CD4-positive, alpha-beta T cell treated with Interleukin-15 for 4 hours (primary cell): ENCODE measurements at places on chromosomes 1 and 21.

- DNase-seq: no peak
Measured at GRCh38 chr1:181898773-181899172, 162.7 kb downstream of the ZNF648 start.

DNA sequence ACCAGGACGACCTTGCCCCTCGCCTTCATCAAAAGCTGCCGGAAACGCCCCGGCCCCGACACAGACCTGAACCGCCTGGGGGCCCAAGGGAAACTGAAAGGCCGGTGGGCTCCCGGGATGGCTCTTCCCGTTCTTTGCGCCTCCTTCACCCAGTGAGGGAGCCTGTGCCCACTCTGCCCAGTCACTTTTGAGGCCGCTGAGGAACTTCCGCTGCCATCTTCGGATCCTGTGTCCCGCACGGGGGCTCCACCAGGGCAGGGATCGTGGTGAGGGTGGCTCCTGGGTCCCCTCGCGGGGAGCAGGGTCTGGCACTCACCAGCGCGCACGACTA lies 104.0 kb downstream of the PPIAL4G start:
- no peak for DNase-seq

DNA sequence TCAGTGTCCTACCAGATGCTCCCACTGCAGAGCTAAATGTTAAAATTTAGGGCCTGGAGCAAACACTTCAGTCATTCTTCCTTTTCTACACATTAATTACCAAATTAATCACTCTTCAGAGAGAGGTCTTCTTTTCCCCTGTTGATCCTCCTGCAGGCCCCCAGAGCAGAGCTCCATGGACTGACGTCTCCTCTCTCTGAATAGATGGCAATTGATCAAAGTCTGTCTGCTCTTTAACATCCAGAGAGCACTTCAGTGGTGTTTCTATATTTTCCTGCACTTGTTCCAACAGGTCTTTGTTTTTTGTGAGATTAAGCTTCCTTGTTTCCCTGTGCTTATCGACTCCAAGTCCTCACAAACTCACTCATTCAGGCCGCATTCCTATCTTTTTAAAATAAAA lies 239.3 kb downstream of the SIPA1L2 start:
- no peak for DNase-seq

- no peak for DNase-seq
Measured at GRCh38 chr1:31215065-31215570, 24.6 kb downstream of the NKAIN1 start.

- no peak for DNase-seq
Measured at GRCh38 chr1:36148821-36149236, 457 bp downstream of the TRAPPC3 start.

DNA sequence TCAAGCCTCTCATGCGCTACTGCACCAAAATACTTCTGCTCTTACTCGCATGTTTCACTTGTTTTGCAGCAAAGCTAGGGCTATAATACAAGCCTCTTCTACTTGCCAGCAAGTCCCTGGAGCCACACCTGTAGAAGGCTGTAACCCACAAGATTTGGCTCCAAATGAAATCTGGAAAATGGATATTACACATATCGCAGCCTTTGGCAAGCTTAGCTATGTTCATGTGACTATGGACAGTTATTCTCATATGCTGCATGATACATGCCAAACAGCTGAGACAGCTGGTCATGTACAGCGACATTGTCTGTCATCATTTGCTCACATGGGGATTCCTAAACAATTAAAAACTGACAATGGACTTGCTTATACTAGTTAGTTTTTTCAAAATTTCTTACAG lies 270.3 kb downstream of the COL11A1 start:
- no peak for DNase-seq

DNA sequence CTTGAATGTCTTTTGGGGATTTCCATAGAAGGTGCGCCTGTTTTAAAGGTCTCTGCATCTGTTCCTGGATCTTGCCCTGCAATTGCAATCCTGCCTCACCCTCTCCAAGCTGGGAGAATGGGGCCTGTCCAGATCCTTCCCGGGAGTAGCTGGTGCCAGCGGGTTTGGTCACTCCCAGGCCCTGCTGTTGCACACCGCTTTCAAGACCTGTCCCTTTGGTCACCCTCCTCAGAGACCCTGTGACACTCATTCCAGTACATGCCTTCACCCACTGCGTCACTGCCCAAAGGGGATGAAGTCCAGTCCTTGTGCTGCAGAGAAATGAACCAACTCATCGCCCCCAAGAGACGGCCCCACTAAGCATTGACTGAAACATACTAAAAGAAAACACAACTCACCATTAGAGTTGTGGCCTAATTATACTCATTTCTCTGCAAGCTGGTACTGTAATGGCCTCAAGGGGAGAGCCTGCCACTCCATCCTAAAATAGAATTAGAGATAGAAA lies 1.9 kb upstream of the IRF2BP2 start:
- DNase-seq: no peak

DNA sequence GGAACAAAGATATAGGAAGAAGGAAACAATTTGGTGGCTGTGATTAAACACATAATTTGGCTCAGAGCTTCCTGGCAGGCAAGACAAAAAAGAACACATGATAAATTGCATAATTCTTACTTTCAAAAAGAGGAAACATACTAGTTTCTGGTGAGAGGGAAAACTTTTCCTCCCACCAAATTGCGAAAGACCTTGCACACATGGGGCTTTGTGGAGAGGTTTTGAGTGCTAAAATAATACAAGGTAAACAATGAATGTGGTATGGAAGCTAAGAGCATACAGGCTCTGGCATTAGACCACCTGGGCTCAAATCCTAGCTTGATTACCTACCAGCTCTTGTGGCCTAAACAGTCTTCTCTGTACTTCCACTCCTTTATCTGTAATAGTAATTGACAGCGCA lies 140.2 kb upstream of the HOOK1 start:
- DNase-seq: no peak

DNA sequence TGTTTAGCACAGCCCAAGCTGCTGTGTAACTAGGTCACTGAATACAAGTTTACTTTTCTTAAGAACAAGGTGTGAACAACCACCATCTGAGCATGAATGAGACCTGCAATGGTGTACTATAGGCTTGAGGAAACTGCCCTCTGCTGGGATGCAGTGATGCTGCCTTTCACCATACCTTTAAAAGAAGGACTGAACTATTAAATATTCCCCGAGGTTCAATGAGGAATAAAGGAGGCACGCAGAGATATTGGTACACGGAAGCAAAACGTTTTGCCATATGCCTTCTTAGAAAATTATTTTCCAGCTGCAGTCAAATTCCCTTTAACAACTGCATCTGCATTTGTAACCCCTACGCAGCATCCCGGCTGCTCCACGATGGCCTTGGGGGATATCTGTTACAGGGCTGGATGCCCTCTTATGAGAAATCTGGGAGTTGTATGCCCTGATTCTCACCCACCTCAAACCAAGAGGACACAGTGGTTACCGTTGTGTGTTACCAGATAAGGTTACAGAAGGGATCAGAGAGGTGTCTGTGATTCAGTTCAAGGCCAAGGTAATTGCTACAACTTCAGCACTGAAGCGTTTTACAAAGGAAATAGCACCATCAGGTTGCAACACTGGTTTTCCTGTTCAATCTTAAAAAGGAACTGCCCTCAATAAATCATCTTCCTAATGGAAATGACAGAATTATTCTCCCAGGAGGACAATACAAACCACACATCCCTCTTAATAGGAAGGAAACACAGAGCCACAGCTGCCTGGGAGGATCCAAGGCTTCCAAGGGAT lies 470.5 kb downstream of the LTN1 start:
- DNase-seq: no peak

- no peak for DNase-seq
Measured at GRCh38 chr1:245475126-245475525, 320.3 kb downstream of the KIF26B start.
